ENCODE measurements at places on chromosomes 5 and 9. TPM values are rescaled to one million over a fixed set of nuclear protein-coding genes. Genes with fewer than 3 reads are reported as not detected.

GRCh38 chr5:167855818-167856217 lies 435.6 kb upstream of the WWC1 start:
- DNase-seq, result no peak

- DNase-seq, result no peak
Measured at GRCh38 chr5:148976569-148977381, 86.1 kb downstream of the SH3TC2 start.

GRCh38 chr9:15416880-15417279 lies 5.8 kb upstream of the SNAPC3 start:
- DNase-seq, result no peak

- DNase-seq, result no peak
Measured at GRCh38 chr5:172004824-172005237, 1.6 kb downstream of the FBXW11 start.

- DNase-seq, result peak; percentile 89
Measured at GRCh38 chr5:136082390-136083193, 50.1 kb upstream of the SMAD5 start.

The CDH18 gene
- total RNA-seq, result 0.71 TPM

The CACNA1B gene
- 0.09 TPM for total RNA-seq

The PCDHB4 gene
- 12.2 TPM for total RNA-seq

The PRDM9 gene
- not detected for total RNA-seq

All from sciatic nerve (tissue), 2 donors.